ENCODE measurements at places on chromosomes 1 and 21.

GRCh38 chr1:32759521-32759981 is 57.0 kb upstream of the SYNC start:
- no peak for DNase-seq

DNA sequence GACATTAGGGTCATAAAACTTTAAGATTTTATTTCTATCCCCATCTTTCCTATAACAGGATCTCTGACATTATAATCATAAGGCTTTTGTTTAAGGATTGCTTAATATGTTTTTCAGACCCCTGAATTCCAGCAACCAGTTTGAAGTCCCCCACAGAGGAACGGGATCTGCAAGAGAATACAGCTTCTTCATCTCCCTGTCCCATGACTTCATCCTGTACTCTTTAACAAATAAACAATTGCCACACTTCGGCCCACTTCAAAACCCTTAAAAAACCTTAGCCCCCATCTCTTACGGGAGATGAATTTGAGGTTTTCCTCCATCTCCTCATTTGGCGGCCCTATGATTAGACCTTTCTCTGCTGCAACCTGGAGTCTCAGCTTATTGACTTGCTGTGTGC is 35.8 kb downstream of the TESK2 start:
- DNase-seq = no peak

GRCh38 chr1:178275553-178275952 is 181.6 kb downstream of the RASAL2 start:
- DNase-seq = no peak

DNA sequence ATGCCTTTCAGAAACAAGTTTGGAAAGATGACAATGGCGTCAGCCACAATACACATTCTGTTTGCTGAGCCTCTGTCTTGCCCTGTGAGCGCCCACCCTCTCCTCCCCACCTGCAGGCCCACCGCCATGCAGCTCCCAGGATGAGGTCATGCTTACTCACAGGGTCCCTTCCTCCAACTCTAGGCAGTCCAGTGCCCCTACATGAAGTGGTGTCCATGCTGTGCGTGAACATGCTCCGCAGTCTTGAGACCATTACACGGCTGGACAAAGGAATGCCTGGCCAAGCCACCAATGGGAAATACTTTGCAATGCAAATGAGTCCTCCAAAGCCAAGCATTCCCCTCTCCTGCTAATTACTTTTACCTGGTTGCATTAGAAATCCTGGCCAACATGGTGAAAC is 92.2 kb downstream of the CD58 start:
- no peak for DNase-seq

GRCh38 chr1:36729289-36729688 is 246.6 kb upstream of the CSF3R start:
- no peak for DNase-seq

DNA sequence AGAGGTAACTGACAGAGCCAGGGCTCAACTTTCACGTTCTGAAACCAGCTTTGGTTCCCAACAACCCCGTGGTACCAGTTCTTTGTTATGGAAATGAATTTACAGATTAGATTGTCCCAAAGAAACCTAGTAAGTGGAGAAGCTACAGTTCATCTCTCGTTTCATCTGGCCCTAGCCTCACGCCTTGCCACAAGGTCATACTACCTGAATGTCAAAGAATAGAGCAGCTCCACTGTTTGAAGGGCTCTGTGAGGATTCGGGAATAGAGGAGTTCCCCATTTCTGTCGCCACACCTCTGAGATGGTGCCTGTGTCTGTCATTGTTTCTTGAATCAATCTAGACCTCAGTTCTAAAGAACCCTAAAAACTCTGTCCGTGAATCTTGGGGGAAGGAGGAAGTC is 15.0 kb upstream of the CDC42 start:
- no peak for DNase-seq

All from effector memory CD4-positive, alpha-beta T cell (primary cell).